B cell (primary cell): ENCODE measurements at places on chromosomes 3 and 15. TPM values are rescaled to one million over a fixed set of nuclear protein-coding genes. Genes with fewer than 3 reads are reported as not detected.

The TMCO5A gene
- not detected in 2 replicates for total RNA-seq

The PLA1A gene
- 0.27 and 0.58 TPM in 2 replicates for total RNA-seq

The SCAMP5 gene
- 0.24 and 0.59 TPM in 2 replicates for total RNA-seq

The CCDC39 gene
- not detected in 2 replicates for total RNA-seq

The RARRES1 gene
- not detected in 2 replicates for total RNA-seq

The FOXL2 gene
- total RNA-seq: not detected in 2 replicates

The COMMD2 gene
- total RNA-seq: 45.1 and 47.8 TPM in 2 replicates

The ACTC1 gene
- not detected in 2 replicates for total RNA-seq

The LRRC34 gene
- total RNA-seq: 7.1 and 11.8 TPM in 2 replicates

The HESX1 gene
- 0.39 and 0.90 TPM in 2 replicates for total RNA-seq

The CCR9 gene
- 0.76 and 1.1 TPM in 2 replicates for total RNA-seq

The PODXL2 gene
- 3.6 and 4.0 TPM in 2 replicates for total RNA-seq

The ZBED2 gene
- total RNA-seq: 6.0 and 6.8 TPM in 2 replicates

The STRA6 gene
- not detected in 2 replicates for total RNA-seq

The TMEM212 gene
- not detected in 2 replicates for total RNA-seq

The SEC62 gene
- total RNA-seq: 166 and 176 TPM in 2 replicates

The KNG1 gene
- not detected in 2 replicates for total RNA-seq

The GPR62 gene
- total RNA-seq: not detected in 2 replicates

The LRTM1 gene
- not detected in 2 replicates for total RNA-seq

The MRAS gene
- 0.22 and 0.27 TPM in 2 replicates for total RNA-seq

The SLC6A1 gene
- not detected in 2 replicates for total RNA-seq

The LYZL4 gene
- not detected in 2 replicates for total RNA-seq

The FGF12 gene
- total RNA-seq: 0.17 TPM in 1 of 2 replicates, not detected in the other

The DNAH12 gene
- total RNA-seq: 0.17 and 0.39 TPM in 2 replicates

The ARL8B gene
- total RNA-seq: 66.4 and 67.3 TPM in 2 replicates

The TMC3 gene
- not detected in 2 replicates for total RNA-seq

The APOD gene
- total RNA-seq: 0.41 and 0.59 TPM in 2 replicates

The SEMA3G gene
- 0.27 and 0.42 TPM in 2 replicates for total RNA-seq

The ACSBG1 gene
- 0.07 TPM in 1 of 2 replicates, not detected in the other for total RNA-seq

The TNNC1 gene
- 1.1 TPM in 1 of 2 replicates, not detected in the other for total RNA-seq

The OCA2 gene
- 0.12 TPM in 1 of 2 replicates, not detected in the other for total RNA-seq

The APH1B gene
- 45.2 and 47.0 TPM in 2 replicates for total RNA-seq
